ENCODE measurements at places on chromosomes 4 and X.

DNA sequence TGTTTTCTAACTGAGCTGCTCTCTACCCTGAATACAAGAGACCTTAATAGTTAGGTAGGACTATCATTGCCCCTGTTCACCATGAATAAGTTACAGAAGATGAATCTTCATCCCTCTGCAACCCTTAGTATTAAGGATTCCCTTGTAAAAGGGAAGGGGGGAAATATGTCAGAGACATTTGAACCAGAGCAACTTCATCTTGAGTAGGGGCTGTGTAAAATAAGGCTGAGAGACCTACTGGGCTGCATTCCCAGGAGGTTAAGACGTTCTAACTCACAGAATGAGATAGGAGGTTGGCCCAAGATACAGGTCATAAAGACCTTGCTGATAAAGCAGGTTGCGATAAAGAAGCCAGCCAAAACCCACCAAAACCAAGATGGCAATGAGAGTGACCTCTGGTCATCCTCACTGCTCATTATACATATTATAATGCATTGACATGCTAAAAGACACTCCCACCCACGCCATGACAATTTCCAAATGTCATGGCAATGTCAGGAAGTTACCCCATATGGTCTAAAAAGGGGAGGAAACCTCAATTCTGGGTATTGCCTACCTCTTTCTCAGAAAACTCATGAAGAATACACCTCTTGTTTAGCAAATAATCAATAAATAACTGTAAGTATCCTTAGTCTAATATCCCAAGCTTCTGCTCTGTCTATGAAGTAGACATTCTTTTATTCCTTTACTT lies 19.5 kb upstream of the TMPRSS11B start:
- no peak for DNase-seq

GRCh38 chrX:71366674-71367256 lies 608 bp downstream of the TAF1 start:
- peak; percentile 65 for DNase-seq

GRCh38 chr4:48121180-48121579 lies 12.9 kb downstream of the TXK start:
- DNase-seq, result no peak

DNA sequence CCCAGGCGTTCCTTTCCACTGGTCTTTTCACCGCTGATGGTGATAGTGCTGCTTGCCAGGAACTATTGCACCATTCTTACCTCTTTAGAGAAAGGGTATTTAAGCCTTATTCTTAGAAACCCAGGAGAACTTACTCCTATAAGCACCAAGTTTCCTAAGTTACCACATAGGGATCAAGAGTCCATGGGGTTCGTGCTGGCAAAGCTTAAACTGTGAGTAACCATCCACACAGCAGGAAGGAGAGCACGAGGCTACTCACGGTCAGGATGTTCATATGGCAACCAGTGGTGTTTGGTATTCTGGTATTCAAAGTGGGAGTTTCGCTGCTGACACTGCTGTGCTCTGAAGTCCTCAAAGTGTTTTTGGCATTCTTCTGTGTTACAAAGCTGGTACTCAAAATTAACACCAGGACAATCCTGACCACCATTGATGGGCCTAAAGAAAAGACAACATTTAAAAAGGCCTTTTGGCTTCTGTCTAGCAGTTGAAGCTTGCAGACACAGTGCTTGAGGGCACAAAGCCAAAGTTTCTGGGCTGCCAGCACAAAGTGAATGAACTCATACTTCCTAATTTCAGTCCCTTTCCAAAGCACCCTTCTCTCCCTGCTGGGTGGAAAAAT lies 256.9 kb downstream of the ADAMTS3 start:
- peak; percentile 75 for DNase-seq

GRCh38 chr4:8238036-8238511 lies 31.5 kb upstream of the HTRA3 start:
- DNase-seq, result no peak

DNA sequence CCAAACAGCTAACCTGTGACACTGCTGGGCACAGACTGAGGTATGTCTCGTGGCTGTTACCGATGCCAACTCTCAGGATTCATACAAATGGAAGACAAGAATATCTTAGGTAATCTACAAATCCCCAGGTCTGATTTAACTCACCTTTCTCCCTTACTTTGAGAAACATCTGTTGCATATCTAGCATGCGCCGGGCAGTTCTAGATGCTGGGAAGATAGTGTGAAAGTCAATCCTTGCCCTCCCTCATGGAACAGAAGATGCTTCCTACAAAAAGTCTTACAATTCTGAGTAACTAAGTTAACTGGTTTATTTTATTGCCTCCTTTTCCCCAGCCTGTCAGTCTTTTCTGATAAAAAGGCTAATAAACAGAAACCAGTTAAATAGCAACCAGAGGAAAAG lies 212.2 kb upstream of the FAT1 start:
- no peak for DNase-seq

DNA sequence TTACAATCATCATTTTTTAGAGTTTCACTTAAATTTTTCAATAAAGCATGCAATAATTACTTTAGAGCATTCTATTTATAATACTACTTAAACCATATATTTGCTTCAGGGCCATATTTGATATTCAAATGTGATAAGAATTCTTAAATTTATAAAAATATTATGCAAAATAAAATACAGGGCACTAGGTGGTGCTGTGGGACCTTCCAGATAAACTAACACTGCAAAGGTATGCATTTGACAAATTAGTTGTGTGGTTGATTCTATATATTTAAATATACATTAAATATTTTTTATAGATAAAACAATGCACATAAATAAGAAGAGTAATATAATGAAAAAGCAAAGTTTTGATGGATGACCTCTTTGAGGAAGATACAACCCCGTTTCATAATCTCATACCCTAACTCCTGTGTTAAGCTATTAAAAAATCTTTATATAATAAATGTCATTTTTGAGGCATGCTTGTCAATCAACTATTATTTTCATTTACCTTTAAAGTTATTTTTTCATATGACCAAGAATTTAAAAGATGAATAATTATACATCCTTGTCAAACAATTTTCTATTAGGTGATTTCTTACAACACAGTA lies 128.4 kb downstream of the REELD1 start:
- DNase-seq, result peak; percentile 43

Data from muscle of back (tissue), 13 donors.